ENCODE measurements at places on chromosomes 4 and X.

DNA sequence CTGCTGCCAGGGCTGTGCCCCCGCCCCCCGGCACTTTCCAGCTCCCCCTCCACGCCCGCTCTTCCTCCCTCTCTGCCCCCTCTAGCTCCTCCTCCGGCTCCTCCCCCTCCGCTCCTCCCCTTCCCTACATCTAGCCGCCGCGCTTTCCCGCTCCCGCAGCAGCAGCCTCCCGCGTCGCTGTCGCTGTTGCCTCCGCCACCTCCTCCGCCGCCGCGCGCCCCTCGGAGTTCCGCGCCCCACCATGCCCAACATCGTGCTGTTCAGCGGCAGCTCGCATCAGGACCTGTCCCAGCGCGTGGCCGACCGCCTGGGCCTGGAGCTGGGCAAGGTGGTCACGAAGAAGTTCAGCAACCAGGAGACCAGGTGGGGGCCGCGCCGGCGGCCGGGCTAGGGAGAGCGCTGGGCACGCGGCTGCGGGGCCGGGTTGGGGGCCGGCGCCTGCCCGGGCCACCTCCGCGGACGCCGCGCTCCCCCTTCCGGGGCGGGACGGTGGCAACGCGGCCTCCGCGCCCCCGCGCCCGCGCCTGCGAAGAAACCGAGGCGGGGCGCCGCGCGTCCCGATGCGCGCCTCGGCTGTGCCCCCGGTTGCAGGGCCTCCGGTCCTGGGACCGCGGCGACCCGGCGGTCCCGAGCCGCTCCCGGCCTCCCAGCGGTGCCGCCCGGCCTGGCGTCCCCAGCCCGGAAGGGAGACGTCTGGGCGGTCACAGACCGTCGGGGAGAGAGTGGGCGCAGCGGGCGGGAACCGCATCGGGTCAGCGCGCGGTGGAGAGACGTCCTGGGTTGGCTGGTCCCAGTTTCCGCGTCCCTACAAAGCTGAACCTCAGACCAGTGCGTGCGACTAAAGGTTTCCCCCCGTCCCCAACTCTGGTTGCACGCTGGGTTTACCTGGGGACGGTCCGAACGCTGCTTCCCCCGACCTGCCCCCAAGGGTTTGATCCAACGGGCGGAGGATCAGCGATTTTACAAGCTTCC lies at the start of gene PRPS2:
Gene PRPS2, plus strand, starts transcription at position 156 of the 972 bp plus-strand sequence. Its CDS starts 86 bp downstream, at position 242.
- peak; percentile 43 for DNase-seq

- DNase-seq: no peak
Measured at GRCh38 chrX:5842601-5843000, 386.1 kb downstream of the NLGN4X start.

GRCh38 chr4:3514806-3515501 lies 17.3 kb downstream of the LRPAP1 start:
- no peak for DNase-seq

DNA sequence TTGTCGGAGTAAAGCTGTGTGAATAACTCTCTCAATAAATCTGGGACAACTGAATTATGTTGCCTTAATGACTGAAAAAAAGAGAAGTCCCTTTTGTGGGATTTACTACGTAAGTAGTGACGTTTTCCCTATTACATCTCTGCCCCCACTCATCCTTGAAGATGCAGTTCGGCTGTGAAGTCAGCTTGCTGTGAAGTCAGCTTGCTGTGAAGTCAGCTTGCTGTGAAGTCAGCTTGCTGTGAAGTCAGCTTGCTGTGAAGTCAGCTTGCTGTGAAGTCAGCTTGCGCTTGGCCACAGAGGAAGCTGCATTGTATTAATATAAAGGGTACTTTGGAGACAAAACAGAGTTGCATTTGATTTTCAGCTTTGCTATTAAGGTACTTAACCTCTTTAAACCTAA lies 8.0 kb upstream of the VAMP7 start:
- no peak for DNase-seq

GRCh38 chr4:184575306-184575705 lies 73.9 kb downstream of the CASP3 start:
- no peak for DNase-seq

DNA sequence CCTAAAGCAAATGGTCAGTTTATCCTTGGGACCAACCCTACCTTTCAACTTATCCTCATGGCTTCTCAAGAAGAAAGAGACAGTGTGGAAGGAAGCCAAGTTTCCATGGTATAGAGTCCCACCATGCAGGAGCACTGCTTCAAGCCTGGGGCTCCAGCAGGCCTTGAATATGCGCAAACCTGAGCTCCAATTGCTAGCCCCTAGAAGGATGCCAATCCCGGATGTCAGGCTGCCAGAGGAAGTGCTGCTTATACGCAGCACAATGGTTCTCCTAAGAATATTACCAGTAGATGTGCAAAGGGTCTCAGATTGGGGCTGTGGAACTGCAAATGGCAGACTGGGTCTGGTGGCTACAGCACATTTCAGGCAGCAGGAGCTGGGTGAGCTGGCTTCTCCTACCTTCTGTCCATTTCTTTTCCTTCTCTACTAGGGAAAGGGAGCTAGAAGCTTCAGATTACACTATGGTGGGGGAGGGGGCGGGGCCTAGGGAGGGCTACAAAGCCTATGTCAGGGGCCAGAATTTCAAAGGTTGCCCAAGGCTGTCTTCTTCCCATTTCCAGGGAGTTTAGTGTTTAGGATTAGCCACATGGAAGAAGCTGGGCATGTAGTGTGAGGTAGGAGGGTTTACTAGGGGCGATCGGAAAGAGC lies 40.7 kb upstream of the CITED1 start:
- DNase-seq: no peak

DNA sequence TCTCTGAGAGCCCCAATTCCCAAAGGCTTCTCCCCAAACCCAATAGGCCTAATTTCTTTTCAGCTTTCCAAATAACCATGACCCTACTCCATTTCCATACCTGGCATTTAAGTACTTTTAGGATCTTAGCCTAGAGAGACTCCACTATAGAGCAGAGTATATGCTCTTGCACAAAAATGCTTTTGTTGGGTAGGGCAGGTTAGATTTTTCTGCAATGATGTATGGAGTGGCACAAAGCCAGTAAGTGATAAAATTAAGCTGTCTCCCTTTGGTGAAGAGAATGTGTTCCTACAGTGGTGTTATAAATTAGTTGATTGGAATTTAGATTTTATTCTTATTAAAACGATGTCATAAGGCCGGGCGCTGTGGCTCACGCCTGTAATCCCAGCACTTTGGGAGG lies 124.9 kb downstream of the INPP4B start:
- DNase-seq: no peak

- no peak for DNase-seq
Measured at GRCh38 chr4:172819353-172819752, 349.3 kb upstream of the GALNT7 start.

DNA sequence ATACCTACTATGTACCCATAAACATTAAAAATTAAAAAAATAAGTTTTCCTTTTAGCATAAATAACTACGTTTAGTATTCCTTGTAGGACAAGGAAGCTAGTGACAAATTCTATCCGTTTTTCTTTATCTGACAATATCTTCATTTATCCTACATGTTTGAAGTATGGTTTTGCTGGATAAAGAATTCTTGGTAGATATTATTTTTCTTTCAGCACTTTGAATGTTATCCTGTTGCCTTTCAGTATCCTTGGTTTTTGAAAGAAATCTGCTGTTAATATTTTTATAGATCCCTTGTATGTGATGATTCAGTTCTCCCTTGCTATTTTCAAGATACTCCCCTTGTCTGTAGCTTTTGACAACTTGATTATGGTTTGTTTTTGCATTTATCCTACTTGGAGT lies 76.6 kb downstream of the CASK start:
- no peak for DNase-seq

GRCh38 chr4:150852216-150852615 lies 162.9 kb downstream of the LRBA start:
- no peak for DNase-seq

DNA sequence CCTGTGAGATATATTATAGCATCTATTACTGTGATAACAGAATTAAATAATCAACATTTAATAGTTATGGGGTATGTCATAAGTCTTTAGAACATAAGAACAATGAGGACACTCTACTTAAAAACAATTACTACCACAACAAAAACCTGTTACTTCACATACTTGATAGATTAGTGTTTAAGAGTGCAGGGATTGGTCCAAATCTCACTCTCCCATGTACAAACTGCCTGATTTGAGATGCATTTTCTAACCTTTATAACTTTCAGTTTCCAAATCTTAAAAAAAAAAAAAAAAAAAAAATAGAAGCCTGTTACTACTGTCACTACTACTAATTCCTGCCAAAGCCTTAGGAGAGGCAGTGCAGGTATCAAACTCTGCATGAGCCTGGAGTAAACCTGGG lies 5.6 kb downstream of the PCDH18 start:
- DNase-seq: no peak

DNA sequence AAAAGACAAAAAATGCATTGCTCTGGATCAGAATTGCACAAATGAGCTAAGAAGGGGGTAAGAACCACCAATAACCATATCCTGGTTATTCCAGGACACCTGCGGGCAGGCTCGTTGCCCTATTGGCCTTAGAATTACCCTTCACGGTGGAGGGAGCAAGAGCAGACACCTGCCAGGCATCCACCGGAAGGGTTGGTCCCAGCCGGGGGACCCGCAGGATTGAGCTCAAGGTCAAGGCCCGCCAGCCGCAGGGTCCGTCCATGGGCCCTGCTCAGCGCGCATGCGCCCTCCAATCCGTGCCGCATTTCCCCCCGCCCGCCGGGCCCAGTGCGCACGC lies 575 bp downstream of the SLC25A6 start:
- peak; percentile 87 for DNase-seq

- DNase-seq: peak; percentile 50
Measured at GRCh38 chrX:39855748-39856129, 242.0 kb downstream of the BCOR start.

DNA sequence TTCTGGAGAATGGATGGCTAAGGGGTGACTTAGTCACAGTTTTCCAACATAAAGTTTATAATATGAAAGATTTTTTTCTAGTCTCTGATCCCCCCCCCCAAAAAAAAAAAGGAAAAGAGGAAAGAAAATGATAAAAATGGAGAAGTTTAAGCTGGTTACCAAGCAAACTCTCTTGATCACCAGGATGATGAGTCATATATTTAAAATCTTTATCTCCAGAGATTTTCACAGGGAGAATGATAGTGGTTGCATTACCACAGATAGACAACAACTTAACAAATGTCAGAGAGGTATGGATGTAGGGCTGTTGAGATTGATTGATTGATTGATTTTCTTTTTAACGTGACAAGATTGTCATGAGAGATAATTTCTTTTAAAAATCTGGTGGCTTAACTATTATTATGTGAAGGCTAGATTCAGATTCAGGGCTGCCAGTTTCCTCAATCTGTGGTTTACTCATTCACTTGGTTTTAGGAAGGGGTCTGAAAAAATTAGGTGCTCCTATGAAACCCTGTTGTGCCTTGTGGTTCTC lies 13.3 kb upstream of the TEX13C start:
- no peak for DNase-seq

- no peak for DNase-seq
Measured at GRCh38 chr4:25884031-25884782, 21.4 kb upstream of the SEL1L3 start.

DNA sequence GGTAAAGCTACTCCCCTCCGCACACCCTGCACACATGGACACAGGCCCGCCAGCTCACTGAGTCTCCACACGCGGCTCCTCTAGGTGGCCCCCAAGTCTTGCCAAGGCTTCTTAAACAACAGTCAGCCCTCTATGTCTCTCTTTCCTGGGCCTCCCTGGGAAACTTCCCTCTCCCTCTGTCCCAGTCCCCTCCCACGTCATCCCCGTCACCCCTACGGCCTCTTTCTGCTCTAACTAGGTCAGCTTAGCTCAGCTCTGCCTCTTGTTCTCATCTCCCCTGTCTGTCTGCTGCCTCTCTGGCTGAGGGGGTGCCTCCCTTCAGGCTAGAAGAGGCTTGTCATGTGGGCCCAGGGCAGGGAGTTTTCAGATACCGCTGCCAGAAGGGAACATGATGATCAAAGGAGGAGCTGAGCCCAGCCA lies 38.8 kb downstream of the SEPTIN6 start:
- DNase-seq: no peak

GRCh38 chr4:23697722-23698121 lies 192.1 kb downstream of the PPARGC1A start:
- DNase-seq: no peak

DNA sequence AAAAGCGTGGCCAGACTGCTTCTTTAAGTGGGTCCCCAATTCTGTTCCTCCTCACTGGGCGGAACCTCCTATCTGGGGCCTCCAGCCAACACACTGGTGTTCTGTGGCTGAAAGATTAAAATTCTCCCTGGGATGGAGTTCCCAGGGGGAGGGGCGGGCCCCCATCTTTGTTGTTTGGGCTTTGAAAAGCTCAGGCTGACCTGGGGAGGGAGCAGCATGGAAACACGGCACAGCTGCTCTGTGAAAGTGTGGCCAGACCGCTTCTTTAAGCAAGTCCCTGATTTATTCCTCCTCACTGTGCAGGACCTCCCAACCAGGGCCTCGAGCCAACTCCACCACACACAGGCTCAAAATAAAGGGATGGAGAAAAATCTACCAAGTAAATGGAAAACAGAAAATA lies 219.5 kb downstream of the TMEM47 start:
- no peak for DNase-seq

GRCh38 chrX:35015621-35016020 lies 73.0 kb downstream of the FAM47B start:
- no peak for DNase-seq

GRCh38 chr4:159484864-159485263 lies 382.0 kb downstream of the RAPGEF2 start:
- no peak for DNase-seq

DNA sequence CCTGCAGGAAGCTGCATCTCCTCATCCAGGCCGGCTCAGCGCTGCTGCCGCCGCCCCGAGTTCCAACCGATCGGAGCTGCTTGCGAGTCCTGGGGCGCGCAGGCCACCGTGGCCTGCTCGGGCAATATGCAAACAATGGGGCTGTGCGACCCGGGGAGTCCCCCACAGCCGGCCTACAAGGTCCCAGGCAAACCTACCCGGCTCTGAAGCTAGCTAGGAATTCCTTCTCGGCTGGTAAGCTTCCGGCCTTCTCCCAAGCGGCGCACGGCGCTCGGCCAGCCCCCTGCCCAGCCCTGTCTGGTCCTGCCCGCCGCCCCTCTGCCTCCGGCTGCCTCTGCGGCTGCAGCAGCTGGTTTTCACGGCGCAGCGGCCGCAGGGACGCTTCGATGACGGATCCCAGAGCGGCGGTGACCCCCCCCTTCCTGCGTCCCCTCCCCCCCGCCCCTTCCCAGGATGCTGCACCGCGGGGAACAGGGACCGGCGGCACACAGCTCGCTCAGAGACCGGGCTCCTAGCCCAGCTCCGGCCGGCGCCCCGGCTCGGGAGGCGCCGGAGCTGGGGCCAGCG lies 59.4 kb downstream of the TSC22D3 start:
- no peak for DNase-seq

DNA sequence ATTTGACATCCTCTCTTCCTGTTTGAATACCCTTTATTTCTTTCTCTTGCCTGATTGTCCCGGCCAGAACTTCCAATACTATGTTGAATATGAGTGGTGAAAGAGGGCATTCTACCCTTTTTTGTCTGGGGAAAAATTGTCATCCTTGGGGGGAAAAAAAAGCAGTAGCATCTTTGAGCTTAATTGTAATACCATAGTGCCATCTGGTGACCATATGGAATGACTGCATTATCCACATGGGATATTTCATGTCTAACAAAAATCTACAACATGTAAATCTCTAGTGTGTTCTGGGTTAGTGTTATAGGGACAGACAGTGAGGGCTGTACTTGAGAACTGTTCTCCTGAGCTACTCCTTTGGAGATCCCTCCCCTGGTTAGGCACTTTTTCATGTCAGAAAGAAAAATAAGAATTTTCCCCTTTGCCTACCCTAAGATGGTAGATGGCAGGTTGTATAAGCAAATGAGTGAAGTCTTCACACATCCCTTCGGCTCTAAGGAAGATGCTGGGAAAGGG lies 26.0 kb downstream of the CAPN6 start:
- DNase-seq: no peak
